ENCODE measurements at places on chromosomes 1 and 21.
A peak's percentile ranks its signal among the peaks of the same experiment; 100 is the strongest.

DNA sequence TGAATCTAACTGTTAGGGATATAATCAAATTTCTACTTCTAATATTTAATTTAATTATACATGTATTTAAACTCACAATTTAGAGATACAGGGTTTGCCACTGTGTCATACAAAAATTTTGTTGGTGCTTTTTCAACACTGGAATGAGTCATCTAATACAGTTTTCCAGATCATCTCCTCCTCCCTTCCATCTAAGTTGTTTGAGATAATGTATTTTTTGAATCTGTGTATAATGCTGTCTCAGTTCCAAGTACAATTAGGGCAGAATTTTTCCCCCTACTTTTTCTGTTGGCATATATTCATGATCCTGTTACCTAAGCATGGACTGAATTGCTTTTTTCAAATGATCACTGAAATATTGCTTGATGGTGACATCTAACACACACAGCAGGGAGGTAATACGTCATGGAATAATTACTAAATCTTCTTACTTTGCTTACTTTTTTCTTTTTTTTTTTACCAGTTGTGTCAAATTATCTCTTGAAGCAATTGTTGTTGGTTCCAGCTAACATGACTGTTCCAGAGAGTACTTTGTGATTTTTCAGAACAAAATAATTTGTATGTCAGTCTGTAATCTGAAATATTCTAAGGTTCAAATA, 146.0 kb downstream of the MAGI3 start:
- DNase-seq = no peak

DNA sequence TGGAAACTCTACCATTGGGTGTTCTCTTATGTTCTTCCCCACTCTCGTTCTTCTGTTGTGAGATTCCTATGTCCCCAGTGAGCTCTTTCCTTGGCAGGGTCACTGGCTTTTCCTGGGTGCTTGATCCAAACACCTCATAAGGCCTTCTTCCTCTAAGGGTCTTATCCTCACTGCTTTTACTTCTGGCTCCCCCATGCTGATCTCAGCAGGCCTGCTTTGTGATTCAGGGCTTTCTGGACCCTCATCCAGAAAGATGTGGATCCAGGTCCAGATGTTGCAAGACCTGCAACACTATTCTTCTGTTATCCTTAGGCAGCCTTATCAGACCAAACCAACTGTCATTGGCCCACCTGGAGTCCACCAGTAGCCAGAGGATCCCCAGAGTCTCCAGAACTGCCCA, 11.2 kb upstream of the MYOG start:
- no peak for DNase-seq

DNA sequence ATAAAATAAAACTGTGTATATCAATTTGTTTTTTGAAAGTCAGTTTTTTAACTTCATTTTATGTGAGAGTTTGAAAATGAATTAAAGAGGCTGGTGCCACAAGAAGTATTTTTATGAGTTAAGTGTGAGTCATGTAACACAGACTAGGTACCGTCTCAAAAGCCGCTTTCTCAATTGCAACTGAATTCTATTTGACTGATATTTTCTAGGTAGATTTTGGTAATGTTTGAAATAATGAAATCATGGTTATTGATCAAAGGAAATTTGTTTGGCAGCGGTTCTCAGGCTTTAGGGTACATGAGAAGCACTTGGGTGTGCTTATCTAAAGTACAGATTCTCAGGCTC, 4.6 kb downstream of the SNX27 start:
- no peak for DNase-seq

GRCh38 chr1:230272557-230272956, 153.6 kb downstream of the PGBD5 start:
- DNase-seq = no peak

DNA sequence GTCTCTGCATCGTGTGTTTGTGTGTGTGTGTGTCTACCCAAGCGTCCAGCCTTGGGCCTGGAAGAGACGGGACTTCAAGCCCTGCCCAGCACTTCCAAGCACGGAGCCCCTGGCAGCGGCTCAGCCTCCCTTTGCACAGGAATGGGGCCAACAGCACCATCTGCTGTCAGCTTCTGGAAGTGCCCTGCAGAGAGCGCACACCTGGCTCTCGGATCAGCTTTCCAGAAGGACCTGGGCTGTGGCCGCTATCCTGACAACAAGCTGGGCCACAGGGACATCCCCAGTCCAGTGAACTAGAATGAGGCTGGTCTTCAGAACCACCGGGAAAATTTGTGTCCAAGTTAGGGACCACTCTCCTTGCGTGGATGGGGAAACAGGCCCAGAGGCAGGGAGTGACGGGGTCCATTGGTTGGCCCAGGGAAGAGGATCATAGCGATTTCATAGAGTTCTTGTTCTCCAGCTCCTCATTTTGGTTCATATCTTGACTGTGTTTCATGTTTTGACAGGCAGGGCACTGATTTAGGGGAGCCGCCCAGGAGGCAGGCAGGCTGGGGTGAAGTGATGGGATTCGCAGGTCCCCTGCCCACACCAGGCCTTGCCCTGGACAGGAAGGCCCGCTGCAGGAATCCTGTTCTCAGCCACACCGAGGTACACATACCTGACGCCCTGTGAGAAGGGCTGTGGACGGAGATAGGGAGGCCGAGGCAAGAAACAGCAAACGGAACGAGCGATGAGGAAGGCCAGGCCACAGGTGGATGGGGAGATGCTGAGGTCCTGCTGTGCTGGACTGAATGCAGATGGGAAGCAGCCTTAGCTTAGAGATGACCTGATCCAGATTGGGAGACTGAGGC, 38.4 kb downstream of the TAS1R2 start:
- DNase-seq = peak; percentile 74

DNA sequence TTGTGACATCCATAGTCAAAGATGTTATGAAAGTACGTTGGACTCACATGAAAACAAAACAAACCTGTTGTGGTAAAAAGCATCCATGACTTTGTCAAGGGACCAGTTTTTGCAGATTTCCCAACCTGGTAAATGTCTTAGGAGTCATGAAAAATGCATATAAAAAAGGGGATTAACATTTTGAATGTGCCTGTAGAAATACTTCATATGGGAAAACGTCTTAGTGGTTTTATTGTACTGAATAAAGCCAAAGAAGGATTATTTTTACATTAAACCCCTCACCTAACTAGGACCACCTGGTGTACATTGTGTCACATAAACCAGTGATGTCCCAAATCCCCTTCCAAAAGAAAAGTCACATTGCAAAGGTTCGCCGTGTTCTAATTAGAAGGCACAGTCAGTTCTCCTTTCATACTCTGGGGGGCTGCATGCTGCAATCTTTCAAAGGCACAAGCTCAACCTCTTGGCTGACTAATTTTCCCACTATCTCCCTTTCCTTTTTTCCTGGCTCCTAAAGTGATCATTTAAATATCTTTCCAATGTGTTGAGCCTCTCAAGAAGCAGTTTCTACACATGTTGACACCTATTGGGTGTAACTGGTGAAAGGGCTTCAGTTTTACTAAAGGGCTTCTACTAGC, 119.8 kb upstream of the SPAG17 start:
- DNase-seq = no peak

- no peak for DNase-seq
These were observed 19.7 kb upstream of the ATP1B1 start for GRCh38 chr1:169086603-169087455.
